ENCODE measurements at places on chromosomes 12 and 14. TPM values are rescaled to one million over a fixed set of nuclear protein-coding genes. Genes with fewer than 3 reads are reported as not detected.
A peak's percentile ranks its signal among the peaks of the same experiment; 100 is the strongest.

GRCh38 chr14:25520821-25521220 lies 470.9 kb upstream of the STXBP6 start:
- no peaks in the 10 kb centered on the region for H3K36me3 ChIP-seq
- no peak overlapping the region for H3K27ac ChIP-seq
- H3K4me1 ChIP-seq: no peaks in the 10 kb centered on the region

DNA sequence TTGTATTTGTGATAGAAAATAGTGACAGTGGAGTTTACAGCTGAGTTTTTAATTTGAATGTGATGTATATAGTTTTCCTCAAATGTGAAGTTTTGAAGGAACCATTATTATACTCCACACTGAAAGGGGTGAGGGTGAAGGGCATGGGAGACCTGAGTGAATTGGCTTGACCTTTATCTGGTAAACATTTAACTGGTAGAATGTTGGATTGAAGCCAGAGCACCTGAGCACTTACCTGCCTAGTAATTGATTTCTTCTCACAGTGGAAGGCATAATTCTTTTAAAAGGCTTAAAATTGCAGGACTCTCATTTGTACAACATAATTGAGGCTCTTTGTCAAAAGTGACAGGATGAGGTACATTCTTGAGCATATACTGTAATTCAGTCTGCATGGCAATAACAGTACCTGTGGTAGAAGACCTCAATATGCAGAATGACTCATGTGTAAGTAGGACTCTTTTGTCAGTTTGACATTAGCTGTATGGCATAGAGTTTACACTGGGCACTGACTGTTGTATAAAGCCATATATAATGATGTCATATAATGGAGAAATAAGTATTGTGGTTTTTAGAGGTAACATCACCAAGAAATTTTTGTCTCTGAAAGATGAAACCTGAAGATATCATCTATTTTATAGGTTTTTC lies 309.6 kb downstream of the TMTC2 start:
- no peaks in the 10 kb centered on the region for H3K36me3 ChIP-seq
- H3K4me1 ChIP-seq: peaks cover 3% of the 10 kb centered on the region
- H3K27me3 ChIP-seq: no peaks in the 10 kb centered on the region
- peak overlapping the region; percentile 60 for H3K27ac ChIP-seq
- DNase-seq: no peak

GRCh38 chr12:109521831-109522230 lies 44.4 kb downstream of the UBE3B start:
- no peak overlapping the region for H3K27ac ChIP-seq
- peaks cover 3% of the 10 kb centered on the region for H3K36me3 ChIP-seq
- no peak overlapping the region for H3K4me3 ChIP-seq
- DNase-seq: no peak
- H3K27me3 ChIP-seq: no peaks in the 10 kb centered on the region

DNA sequence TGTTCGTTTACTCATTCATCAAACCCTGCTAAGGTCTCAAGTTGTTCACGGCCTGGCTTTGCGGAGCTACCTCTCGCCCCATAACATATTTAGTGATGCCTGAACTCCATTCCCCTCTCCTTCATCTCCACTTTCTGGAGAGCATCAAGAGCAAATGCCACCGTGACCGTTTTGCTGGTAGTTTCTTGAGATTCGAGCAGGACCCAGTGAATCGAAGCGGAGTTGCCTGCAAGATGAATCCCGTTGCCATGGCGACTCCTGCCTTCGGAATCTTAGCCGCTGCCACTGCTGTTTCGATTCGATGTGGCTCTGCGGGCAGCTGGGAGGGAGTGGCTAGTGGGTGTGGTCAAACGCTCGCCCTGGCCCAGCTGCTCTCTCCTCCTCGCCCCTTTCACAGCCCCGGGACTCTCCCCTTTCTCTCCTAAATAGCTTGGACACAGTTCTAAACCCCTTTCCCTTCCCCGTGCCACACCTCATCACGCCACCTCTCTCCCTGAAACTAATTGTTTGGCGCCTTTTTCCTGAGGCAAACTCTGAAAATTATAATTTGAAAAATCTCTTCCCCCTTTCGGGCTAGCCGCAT lies 1.4 kb downstream of the DAAM1 start:
- peak; percentile 75 for DNase-seq
- no peaks in the 10 kb centered on the region for H3K36me3 ChIP-seq
- H3K27me3 ChIP-seq: peaks cover 19% of the 10 kb centered on the region
- H3K4me1 ChIP-seq: peaks cover 21% of the 10 kb centered on the region

- no peak for DNase-seq
- no peaks in the 10 kb centered on the region for H3K27me3 ChIP-seq
- H3K27ac ChIP-seq: peak overlapping the region; percentile 98
- H3K4me3 ChIP-seq: peak overlapping the region; percentile 96
Observed at GRCh38 chr14:58299401-58300330, 1.3 kb downstream of the ARID4A start.

The SLC38A1 gene
- 265 TPM for total RNA-seq

The RPGRIP1 gene
- total RNA-seq: not detected

The IFNG-AS1 gene
- total RNA-seq: not detected
